ENCODE measurements at places on chromosomes 1 and 21.

DNA sequence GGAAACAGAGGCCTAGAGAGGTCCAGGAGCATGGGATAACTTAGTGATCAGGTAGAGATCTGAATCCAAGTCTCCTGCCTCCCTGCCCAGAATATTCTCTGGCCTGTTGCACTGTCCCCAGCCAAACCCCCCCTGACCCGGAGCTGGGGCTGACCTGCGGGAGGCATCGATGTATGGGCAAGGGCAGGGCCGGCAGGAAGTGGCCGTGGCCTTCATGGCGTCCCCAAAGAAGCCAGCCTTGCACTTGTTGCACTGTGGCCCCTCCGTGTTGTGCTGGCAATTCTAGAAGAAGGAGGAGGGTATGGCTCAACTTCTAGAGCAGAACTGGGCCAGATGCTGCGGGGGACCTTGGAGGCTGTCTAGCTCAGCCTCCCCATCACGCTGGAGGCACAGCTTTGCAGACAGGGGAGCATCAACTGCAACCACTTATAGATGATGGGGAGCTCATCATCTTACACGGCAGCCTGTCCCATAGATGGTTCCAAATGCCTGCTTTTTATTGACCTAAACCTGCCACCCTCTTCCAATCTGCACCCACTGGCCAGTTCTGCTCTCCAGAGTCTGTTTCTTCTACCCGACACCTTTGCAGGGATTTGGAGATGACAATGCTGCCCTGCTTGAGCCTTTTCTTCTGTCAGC, 58.2 kb downstream of the HSPG2 start:
- no peak for DNase-seq

- no peak for DNase-seq
These were observed 34.7 kb downstream of the GLIS1 start for GRCh38 chr1:53704304-53704703.

- no peak for DNase-seq
These were observed 17.8 kb downstream of the ZNF670 start for GRCh38 chr1:247060771-247061170.

DNA sequence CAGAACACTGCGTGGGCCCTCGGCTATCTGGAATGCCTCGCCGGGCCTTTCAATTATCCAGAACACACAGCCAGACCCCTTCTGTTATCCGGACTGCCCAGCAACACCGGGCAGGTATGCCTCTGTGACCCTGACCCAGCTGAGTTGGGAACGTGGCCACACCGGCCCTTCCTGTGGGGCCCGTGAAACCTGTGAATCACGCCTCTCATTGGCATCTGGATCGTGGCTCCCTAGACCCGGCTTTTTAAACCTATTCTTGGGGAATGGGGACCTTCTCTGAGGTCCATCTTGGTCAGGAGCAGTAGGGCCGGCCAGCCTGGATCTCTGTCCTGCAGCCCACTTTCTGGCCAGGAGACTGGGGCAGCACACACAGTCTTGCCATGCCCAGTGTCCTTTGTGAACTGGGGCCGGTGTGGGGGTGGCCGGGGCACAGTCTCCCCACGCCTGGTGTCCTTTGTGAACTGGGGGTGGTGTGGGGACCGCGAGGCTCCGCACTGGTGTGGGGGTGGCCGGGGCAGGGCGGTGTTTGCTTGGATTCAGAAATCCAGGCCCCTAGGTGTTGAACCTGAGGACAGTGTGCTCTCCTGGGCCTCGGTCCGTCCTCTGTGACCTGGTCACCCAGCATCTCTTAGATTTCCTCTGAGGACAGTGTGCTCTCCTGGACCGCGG, 11.1 kb downstream of the COL18A1 start:
- DNase-seq, result no peak

GRCh38 chr1:9675393-9675792, 23.9 kb downstream of the PIK3CD start:
- DNase-seq, result no peak

DNA sequence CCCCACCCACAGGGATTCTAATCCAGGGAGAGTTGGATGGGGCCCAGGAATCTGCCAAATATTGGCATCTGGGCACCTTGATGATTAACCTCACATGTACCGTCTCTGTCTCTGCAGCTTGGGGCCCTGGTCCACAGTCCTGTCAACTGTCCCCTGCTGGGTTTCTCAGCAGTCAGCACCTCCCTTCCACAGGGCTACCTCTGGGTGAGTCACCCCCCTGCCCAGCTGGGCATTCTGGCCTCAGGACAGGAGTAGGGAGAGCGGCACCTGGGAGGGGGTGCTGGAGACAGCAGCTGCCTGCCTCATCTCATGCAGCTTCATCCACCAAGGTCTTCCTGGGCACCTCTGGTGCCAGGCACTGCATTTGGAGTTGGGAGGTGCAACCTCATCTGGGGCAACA, 100.6 kb upstream of the ACTL8 start:
- no peak for DNase-seq

DNA sequence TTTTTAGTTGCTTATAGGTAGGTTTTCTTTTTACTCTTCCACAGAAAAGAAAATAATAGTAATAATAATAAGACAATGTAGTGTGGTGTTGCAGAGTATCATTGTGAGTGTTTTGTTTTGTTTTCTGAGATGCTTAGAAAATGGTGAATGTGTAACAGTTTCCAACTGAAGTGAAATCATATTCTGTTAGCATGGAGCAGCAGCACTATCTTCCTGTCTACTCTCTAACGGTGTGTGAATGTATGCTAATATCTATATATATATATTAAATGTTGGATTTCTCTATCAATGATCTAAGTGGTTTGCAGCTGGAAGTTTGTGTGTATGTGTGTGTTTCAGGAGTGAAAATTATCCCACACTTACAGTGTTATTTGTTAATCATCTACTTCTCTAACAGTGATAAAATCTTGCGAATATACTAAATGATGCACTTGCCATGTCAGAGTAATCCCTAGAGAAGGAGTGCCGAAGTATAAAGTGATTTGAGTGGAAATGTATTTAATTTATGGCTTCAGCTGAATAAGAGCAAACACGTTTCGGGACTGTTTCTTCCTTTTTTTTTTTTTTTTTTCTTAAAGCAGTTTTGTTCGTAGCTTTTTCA, 377 bp downstream of the SAMD13 start:
- no peak for DNase-seq

DNA sequence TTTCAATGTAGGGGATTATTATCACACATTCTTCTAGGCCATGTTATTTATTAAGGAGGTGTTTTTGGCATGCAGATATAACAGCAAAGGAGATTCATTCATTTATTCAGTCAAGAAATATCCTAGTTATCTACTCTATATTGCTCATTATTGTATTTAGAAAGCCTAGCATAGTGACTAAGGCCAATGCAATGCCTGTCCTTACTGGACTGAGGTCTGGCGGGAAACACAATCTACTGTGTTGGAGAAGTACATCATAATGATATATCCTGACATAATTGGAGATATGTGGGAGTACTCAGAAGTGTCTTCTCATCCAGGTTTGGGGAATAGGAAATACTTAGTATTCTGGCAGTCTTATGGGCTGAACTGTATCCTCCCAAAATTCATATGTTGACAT, 421.5 kb upstream of the USP24 start:
- no peak for DNase-seq

DNA sequence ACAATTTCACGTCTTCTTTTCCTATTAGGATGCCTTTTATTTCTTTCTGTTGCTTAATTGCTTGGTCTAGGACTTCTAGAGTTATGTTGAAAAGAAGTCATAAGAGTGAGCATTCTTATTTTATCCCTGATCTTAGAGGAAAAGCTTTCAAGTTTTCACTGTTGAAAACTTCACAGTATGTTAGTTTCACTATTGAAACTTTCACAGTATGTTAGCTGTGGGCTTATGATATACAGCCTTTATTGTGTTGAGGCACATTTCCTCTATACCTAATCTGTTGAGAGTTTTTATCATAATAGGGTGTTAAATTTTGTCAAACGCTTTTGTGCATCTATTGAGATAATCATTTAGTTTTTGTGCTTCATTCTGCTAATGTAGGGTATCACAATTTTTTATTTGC, 227.1 kb downstream of the LHX8 start:
- no peak for DNase-seq

DNA sequence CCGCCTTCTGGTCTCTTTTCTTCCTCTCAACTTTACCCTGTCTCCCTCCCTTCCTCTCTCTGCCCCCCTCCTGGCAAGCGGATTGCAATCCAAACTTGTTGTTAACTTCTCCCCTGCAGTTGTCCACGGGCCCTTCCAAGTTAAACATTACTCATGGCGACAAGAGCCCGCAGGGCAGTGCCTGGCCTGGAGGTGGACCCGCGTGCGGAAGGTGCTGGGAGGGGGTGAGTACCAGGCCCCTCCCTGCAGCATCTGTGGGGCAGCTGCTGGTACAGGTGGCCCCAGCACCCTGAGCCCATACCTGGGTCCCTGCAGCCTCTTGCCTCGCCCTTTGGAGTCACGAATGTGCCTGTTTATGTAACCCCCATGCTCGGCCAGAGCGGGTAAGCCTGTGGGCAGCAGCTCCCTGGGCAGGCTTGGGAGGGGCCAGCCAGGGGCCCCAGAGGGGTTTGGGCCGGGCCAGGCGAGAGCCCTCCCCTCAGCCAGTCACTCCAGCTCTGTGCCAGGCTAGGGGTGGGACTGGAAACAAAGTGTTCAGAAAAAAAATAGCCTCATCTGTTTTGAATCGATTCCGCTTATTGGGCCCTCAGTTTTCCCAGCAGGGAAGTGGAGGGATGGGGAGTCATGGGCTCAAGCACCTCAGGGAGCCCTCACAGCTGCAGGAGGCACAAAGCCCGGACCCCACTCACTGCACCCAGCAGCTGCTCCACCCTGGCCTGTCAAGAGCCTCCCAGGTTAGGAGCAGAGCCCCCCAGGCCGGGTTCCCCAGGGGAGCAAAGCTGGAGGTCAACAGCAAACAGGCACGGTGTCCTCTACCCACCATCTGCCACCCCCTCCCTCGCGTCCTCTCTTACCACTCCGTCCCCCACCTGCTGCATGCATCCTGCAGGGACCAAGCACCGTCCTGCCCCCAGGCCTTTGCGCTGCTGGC, 14.0 kb upstream of the FAAP20 start:
- no peak for DNase-seq

DNA sequence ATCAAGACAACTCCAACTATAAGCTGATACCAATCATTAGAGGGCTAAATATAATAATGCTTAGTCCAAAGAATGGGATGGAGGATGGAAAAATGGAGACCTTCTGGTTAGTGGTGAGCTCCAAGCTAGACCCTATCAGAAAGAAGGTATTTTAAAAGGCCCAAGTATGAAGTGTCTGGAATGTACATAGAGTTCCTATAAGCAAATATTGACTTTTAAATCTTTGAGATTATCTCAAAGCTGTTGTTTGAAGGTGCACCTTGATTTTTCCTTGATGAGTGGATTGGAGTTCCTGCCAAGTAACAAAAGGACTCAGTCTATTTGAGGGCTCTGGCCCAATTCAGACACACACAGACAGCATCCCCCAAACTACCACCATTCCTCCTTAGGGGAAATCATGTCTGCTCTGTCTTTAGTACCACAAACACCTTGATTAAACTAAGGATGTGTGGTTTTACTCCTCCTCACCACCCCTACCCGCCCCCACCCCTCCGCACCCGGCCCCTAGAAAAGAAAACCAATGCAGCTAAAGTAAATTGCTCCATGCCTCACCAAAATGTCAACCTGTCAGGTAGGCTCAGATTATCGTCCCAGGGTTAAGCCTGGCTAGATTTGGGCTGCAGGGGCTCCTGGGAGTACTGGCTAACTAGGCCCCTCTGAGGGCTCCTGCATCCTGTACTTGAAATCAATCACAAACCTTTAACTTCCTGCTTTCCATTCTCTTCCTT, 59.4 kb downstream of the CDC7 start:
- no peak for DNase-seq

- no peak for DNase-seq
These were observed 125.5 kb upstream of the HNRNPU start for GRCh38 chr1:244989813-244990212.

- no peak for DNase-seq
These were observed 69.9 kb upstream of the SIPA1L2 start for GRCh38 chr1:232699814-232700213.

DNA sequence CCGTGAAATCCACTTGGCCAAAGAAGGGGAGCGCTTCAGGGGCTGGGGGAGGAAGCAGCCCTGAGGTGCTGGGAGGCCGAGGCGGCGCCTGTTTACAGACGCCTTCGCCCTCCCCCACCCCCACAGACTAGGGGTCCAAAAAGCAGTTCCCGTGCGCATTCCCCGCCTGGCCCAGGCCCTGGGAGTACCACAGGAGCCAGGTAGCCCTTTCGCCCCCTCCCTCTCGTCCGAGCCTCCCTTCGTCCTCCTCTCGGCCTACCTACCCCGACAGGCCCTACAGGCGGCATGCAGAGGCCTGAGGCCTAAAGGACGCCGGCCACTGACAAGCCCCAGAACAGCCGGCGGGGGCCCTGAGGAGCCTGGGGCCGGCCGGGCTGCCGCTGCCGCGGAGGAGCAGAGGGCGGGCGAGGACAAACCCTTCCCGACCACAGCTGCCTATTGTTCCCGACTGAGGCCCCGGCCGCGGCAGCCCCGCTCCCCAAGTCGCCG, 522 bp downstream of the RC3H1 start:
- peak; percentile 41 for DNase-seq

GRCh38 chr1:214762902-214763301, 159.9 kb downstream of the CENPF start:
- DNase-seq, result no peak

- no peak for DNase-seq
These were observed 86.1 kb downstream of the KIAA0319L start for GRCh38 chr1:35470977-35471613.

DNA sequence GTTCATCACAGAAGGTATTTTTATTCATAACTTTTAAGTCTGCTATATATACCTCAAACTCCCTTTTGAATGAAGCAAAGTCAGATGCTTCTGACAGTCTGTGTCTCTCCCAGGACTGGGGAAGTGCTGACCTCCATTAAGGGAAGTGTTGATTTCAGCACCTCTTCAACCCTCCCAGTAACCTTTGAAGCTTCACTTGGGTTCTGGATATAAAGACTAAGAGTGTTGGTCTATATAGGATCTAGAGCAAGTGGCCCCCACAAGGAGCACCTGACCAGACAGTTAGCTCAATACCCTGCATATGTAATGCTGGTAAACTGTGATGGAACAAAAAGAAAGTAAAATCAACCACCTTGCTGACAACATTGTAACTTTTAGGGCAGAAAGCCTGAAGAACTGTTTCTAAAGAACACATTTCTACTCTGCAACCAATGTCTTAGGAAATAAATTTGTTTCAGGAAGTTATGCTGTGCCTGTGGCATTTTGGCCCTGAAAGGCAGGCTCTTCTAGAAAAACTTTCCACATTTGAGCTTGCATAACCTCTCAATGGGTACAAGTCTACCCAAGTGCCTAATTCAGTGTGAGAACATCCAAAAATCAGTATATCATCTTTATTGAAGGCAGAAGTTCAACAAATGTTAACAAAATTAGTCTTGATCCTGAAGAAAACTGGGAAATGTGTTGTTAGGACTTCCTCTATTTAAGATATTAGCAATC, 865 bp upstream of the PTPN22 start:
- DNase-seq, result no peak

- no peak for DNase-seq
These were observed 183.1 kb downstream of the ATG4C start for GRCh38 chr1:62967031-62967430.

GRCh38 chr1:162366671-162367070, 10.0 kb downstream of the SPATA46 start:
- DNase-seq, result no peak
